Thoracic aorta (tissue), 2 donors: ENCODE measurements at places on chromosomes 7 and 10. TPM values are rescaled to one million over a fixed set of nuclear protein-coding genes. Genes with fewer than 3 reads are reported as not detected.

ITIH2 gene
- total RNA-seq = not detected

DUS4L gene
- total RNA-seq = 4.7 TPM

PILRA gene
- total RNA-seq = 8.5 TPM

TAS2R41 gene
- total RNA-seq = 2.5 TPM

NANOS1 gene
- total RNA-seq = 5.4 TPM

POM121 gene
- 25.5 TPM for total RNA-seq

TRPV5 gene
- total RNA-seq = not detected

CALD1 gene
- 1,038 TPM for total RNA-seq

- DNase-seq = no peak
- no peak overlapping the region for H3K27ac ChIP-seq
- no peaks in the 10 kb centered on the region for H3K36me3 ChIP-seq
- H3K4me3 ChIP-seq = peak overlapping the region; percentile 79
- H3K4me1 ChIP-seq = peaks cover 9% of the 10 kb centered on the region
- H3K27me3 ChIP-seq = no peaks in the 10 kb centered on the region
Measured at GRCh38 chr7:26398756-26399509, 107.3 kb downstream of the SNX10 start.

- H3K27me3 ChIP-seq = no peaks in the 10 kb centered on the region
- no peak overlapping the region for H3K27ac ChIP-seq
- no peaks in the 10 kb centered on the region for H3K4me1 ChIP-seq
- no peaks in the 10 kb centered on the region for H3K36me3 ChIP-seq
Measured at GRCh38 chr7:140972876-140973829, 41.6 kb downstream of the MRPS33 start.

DNA sequence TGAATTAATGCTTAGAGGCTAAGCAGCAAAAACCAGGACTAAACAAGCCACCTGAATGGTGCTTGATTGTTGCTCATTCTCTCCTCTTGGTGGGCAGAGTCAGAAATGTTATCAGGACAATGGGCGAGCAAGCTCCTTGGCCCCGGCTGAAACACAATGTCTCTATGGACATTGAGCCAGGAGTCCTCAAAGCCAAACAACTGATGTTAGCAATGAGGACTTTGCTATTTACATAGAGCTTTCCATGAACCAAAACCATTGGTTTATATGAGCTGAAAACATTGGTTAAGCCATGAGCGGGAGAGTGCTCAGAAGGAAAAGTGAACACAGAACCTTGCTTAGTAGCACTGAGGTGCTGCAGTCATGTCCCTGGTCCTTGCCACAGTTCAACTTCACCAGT is 21.5 kb upstream of the NPVF start:
- H3K27ac ChIP-seq = no peak overlapping the region
- no peak for DNase-seq
- no peaks in the 10 kb centered on the region for H3K36me3 ChIP-seq
- no peak overlapping the region for H3K4me3 ChIP-seq

DNA sequence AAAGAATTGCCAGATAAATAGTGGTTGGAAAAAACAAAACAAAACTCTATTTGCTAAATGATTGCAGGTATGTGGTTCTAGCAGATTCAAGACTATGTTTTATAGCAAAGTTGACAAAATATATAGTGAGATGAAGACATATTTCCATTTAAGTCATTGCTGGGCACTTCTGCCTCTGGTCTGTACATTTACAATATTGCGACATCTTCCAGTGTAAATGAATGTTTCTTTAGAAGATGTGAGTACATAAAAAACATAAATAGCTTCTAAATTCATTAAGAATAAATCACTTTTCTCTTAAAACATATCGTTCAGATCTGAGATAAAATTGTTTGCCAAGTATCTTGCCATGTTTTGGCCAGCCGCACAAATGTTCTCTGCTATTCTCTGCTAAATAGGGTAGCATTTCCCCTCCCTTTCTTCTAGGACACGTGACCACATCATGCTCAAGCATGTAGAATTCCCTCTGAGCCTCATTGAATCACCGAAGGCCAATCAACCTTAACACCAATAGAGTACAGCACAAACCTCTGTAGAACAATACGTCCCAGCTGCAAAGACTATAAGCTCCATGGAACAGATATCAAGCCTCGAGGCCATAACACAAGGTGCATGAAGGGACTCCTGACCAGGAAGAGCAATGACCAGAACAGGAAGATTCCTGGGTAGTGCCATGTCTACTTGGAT is 1173.3 kb downstream of the GATA3 start:
- no peak overlapping the region for H3K4me3 ChIP-seq
- no peaks in the 10 kb centered on the region for H3K27me3 ChIP-seq
- H3K27ac ChIP-seq = no peak overlapping the region
- H3K36me3 ChIP-seq = no peaks in the 10 kb centered on the region
- no peaks in the 10 kb centered on the region for H3K4me1 ChIP-seq

GRCh38 chr7:151118108-151119054 is 32.1 kb downstream of the AGAP3 start:
- H3K4me3 ChIP-seq = no peak overlapping the region
- peaks cover 30% of the 10 kb centered on the region for H3K36me3 ChIP-seq
- no peak for DNase-seq
- peaks cover 5% of the 10 kb centered on the region for H3K4me1 ChIP-seq
- no peak overlapping the region for H3K27ac ChIP-seq
- no peaks in the 10 kb centered on the region for H3K27me3 ChIP-seq

DNA sequence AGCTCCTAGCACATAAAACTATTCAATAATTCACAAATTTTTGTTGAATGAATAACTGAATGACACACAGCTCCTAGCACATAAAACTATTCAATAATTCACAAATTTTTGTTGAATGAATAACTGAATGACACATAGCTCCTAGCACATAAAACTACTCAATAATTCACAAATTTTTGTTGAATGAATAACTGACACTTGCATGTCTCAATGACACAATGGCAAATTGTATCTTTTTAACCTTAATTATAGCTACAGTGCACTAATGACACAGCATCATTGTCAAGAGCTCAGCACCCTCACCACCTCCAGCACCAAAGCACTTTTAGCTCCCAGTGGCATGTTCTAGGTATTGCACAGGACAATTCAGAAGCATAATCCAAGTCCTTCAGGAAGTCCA is 131.6 kb downstream of the PDE1C start:
- no peaks in the 10 kb centered on the region for H3K36me3 ChIP-seq
- DNase-seq = no peak
- no peaks in the 10 kb centered on the region for H3K27me3 ChIP-seq
- H3K27ac ChIP-seq = no peak overlapping the region
- H3K4me3 ChIP-seq = no peak overlapping the region
- H3K4me1 ChIP-seq = no peaks in the 10 kb centered on the region

GRCh38 chr7:79506481-79506880 is 53.0 kb upstream of the MAGI2 start:
- no peak overlapping the region for H3K4me3 ChIP-seq
- no peak for DNase-seq
- H3K36me3 ChIP-seq = no peaks in the 10 kb centered on the region

DNA sequence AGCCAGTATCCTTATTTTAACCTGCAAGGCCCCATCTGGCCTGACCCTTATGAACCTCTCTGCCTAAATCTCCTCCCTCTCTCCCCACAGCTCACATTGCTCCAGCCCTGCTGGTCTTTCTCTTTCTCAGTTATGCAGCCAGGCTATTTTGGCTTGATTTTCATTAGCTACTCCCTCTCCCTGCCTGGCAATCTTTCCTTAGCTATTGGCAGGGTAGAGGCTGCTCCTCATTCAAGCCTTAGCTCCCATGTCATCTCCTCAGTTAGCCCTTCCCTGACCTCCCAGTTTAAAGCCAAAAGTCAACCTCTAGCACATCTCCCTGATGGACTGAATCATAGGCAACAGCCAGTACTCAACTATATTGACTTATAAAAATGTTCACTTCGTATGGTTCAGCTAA is 214.4 kb upstream of the CELF2 start:
- peaks cover 82% of the 10 kb centered on the region for H3K4me1 ChIP-seq
- H3K4me3 ChIP-seq = peak overlapping the region; percentile 13
- H3K36me3 ChIP-seq = no peaks in the 10 kb centered on the region
- peak overlapping the region; percentile 41 for H3K27ac ChIP-seq

- no peak for DNase-seq
- H3K27ac ChIP-seq = no peak overlapping the region
- H3K36me3 ChIP-seq = no peaks in the 10 kb centered on the region
- no peak overlapping the region for H3K4me3 ChIP-seq
- H3K4me1 ChIP-seq = no peaks in the 10 kb centered on the region
Measured at GRCh38 chr10:72164617-72165016, 51.2 kb upstream of the ANAPC16 start.

GRCh38 chr10:5515948-5516761 is 8.6 kb upstream of the CALML3 start:
- no peak overlapping the region for H3K27ac ChIP-seq
- H3K4me3 ChIP-seq = no peak overlapping the region
- no peaks in the 10 kb centered on the region for H3K27me3 ChIP-seq
- DNase-seq = no peak
- H3K36me3 ChIP-seq = no peaks in the 10 kb centered on the region

DNA sequence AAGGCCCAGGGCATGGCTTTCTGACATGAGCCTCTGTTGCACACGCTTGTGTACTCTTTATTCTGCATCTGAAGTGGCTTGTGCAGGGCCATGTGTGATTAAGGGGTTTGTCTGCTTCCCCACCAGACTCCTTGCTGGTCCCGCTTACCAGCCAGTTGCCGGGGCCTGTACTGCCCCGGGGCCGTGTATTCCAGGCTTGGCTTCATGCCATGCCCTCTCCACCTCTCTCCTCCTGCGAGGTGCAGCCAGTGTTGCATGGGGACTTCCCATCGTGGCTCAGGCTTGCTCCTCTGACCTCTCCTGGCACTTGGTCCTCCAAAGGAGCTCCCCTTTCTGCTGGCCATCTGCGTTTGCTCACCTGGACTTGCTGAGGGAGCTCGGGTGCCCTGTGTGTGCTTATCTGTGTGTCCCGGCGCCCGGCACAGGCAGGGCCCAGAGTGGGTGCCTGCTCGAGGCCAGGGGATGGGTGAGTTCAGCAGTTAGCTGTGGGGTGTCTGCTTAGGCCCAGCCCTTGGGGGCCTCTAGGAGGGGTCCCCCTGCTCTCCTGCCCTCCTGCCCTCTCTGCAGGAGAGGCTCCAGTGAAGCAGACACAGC is 11.0 kb upstream of the C10orf143 start:
- H3K4me1 ChIP-seq = no peaks in the 10 kb centered on the region
- no peak overlapping the region for H3K27ac ChIP-seq
- no peak for DNase-seq
- H3K36me3 ChIP-seq = no peaks in the 10 kb centered on the region
- H3K27me3 ChIP-seq = no peaks in the 10 kb centered on the region

- H3K36me3 ChIP-seq = no peaks in the 10 kb centered on the region
- no peaks in the 10 kb centered on the region for H3K27me3 ChIP-seq
- H3K4me1 ChIP-seq = peaks cover 35% of the 10 kb centered on the region
- no peak overlapping the region for H3K27ac ChIP-seq
- no peak overlapping the region for H3K4me3 ChIP-seq
- no peak for DNase-seq
Measured at GRCh38 chr10:11522821-11523245, 88.6 kb downstream of the USP6NL start.

- no peak overlapping the region for H3K27ac ChIP-seq
- H3K36me3 ChIP-seq = no peaks in the 10 kb centered on the region
- H3K27me3 ChIP-seq = no peaks in the 10 kb centered on the region
- H3K4me1 ChIP-seq = no peaks in the 10 kb centered on the region
Measured at GRCh38 chr7:20826243-20826642, 39.6 kb upstream of the SP8 start.

DNA sequence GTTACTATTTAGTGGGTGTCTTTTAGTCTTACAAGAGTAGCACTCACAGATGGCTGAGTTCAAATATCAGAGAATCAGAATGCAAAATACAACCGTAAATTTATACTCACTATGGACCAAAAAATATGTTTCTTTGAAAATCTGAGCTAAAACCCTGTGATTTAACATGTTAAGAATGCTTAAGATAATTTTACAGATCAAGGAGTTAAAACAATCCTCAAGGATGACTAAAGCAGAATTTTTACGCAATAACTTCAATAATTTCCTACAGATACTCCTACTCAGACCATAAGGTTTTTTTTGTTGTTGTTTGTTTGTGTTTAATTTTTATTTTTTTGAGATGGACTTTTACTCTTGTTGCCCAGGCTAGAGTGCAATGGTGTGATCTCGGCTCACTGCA is 47.9 kb upstream of the CCDC6 start:
- no peak overlapping the region for H3K27ac ChIP-seq
- no peaks in the 10 kb centered on the region for H3K4me1 ChIP-seq
- H3K4me3 ChIP-seq = no peak overlapping the region

- H3K4me3 ChIP-seq = no peak overlapping the region
- no peaks in the 10 kb centered on the region for H3K4me1 ChIP-seq
- no peak overlapping the region for H3K27ac ChIP-seq
- no peak for DNase-seq
- H3K27me3 ChIP-seq = no peaks in the 10 kb centered on the region
Measured at GRCh38 chr10:130179640-130180039, 43.4 kb downstream of the GLRX3 start.

GRCh38 chr7:103715376-103716120 is 269.5 kb upstream of the SLC26A5 start:
- DNase-seq = no peak
- no peaks in the 10 kb centered on the region for H3K27me3 ChIP-seq
- H3K4me1 ChIP-seq = no peaks in the 10 kb centered on the region
- no peaks in the 10 kb centered on the region for H3K36me3 ChIP-seq
- no peak overlapping the region for H3K27ac ChIP-seq

- H3K4me3 ChIP-seq = peak overlapping the region; percentile 34
- H3K27me3 ChIP-seq = no peaks in the 10 kb centered on the region
- no peak for DNase-seq
- H3K4me1 ChIP-seq = peaks cover 75% of the 10 kb centered on the region
- no peaks in the 10 kb centered on the region for H3K36me3 ChIP-seq
Measured at GRCh38 chr10:61939902-61940301, 38.4 kb downstream of the ARID5B start.

- no peaks in the 10 kb centered on the region for H3K36me3 ChIP-seq
- no peaks in the 10 kb centered on the region for H3K4me1 ChIP-seq
- DNase-seq = no peak
- no peaks in the 10 kb centered on the region for H3K27me3 ChIP-seq
- no peak overlapping the region for H3K4me3 ChIP-seq
- no peak overlapping the region for H3K27ac ChIP-seq
Measured at GRCh38 chr7:1318661-1319060, 86.0 kb downstream of the UNCX start.

DNA sequence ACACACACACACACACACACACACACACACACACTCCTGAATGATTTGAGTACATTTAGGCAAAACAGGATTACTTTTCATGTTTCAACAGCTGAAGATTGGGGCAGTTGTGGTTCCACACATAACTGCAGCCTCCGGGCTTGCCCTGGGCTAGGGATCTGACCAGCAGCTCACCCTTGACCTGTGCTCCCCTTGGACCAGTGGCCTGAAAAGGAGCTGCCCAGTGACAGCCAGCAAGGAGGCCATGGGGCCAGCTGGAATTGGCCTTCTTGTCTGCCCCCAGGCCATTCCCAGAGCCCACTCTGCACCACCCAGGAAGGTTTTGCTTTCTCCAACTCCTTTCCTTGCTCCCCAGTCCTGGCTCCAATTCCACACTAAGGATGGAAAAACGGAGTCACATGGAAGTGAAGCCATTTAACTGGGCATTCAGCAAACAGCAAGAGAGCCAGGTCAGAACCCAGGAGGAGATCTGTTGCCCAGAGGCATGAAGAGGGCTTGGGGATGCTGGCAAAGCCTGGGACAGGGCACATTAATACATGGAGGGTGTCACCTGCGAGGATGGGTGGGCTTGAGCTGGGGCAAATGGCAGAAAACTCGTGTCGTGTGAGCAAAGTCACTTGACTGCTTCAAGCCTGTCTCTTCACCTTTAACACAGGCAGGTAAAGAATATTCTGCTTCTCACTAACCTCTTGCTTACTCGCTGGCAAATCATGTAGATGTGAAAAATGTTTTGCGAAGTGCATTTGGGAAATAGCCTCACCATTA is 61.5 kb upstream of the GDF10 start:
- H3K4me1 ChIP-seq = peaks cover 20% of the 10 kb centered on the region
- no peak overlapping the region for H3K27ac ChIP-seq
- no peaks in the 10 kb centered on the region for H3K27me3 ChIP-seq
- no peaks in the 10 kb centered on the region for H3K36me3 ChIP-seq
- no peak overlapping the region for H3K4me3 ChIP-seq
- DNase-seq = no peak

GRCh38 chr7:128890306-128891109 is 20.0 kb downstream of the KCP start:
- peak overlapping the region; percentile 53 for H3K4me3 ChIP-seq
- H3K36me3 ChIP-seq = no peaks in the 10 kb centered on the region
